NCI-H1105 (cell line): ENCODE measurements at places on chromosomes 1 and 21.
A peak's percentile ranks its signal among the peaks of the same experiment; 100 is the strongest.

DNA sequence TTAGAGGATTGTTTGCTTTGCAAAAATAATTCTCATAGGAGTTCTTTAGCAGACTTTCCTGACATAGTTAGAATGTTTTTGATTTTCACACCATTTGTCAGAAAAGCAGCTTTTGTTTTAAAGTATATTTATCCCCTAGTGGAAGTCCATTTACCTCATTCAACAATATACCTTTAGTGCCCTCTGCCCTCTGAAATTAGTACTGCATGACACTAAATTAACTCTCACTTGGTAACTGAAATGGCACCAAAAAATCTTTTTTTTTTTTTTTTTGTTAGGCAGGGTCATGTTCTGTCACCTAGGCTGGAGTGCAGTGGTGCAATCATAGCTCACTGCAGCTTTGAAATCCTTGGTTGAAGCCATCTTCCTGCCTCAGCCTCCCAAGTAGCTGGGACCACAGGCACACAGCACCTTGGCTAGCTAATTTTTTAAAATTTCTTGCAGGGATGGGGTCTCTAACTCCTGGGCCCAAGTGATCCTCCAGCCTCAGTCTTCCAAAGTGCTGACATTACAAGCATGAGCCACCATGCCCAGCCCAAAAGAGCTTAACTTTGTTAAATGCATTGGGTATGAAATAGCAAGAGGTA, 13.6 kb downstream of the LRRC42 start:
- DNase-seq: no peak

DNA sequence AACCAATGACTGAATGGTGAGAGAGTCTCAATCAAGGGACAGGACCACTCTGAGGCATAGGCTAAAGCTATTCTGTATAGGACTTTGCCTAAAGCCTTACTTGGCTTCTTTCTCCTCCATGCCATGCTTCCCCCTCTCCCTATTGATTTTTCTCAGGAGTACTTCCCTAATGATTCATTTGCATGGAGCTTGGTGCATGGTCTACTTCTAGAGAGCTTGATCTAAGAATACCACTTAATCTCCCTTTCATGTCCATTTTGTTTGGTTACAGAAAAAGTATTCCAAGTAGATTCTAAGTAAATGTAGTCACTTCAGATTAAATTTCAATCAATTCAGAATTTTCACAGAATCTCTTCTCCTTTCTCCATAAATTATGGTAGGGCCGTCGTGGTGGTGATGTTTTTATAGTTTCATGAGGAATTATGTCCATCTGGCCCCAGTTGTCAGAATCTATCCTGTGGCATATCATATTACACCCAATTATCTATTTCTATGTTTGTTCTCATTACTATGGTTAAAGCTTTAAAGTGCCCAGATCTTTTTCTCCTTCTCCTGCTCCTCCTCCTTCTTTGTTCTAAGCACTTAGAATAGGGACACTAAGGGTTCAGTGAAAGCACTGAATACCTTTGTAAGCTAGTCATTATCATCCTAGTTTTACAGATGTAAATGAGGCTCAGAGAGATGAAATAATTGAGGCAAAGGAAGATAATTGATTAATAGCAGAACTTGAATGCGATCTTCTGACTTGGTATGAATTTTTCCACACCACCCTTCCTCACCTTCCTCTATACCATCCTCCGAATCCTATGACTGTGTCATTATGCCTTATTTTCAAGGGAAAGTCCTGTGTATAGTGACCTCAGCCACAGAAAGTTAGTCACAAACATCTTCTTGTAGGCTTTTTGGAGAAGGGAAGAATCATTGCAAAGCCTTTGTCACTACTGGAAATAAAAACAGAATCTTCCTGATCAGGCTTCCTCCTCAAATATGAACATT, 85.6 kb upstream of the ZRANB2 start:
- no peak for DNase-seq

DNA sequence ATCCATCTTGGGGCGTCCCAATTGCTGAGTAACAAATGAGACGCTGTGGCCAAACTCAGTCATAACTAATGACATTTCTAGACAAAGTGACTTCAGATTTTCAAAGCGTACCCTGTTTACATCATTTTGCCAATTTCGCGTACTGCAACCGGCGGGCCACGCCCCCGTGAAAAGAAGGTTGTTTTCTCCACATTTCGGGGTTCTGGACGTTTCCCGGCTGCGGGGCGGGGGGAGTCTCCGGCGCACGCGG, 282 bp upstream of the SOD1 start:
- DNase-seq: no peak

- DNase-seq: peak; percentile 19
These were observed 213.8 kb downstream of the SIPA1L2 start for GRCh38 chr1:232416026-232416568.

DNA sequence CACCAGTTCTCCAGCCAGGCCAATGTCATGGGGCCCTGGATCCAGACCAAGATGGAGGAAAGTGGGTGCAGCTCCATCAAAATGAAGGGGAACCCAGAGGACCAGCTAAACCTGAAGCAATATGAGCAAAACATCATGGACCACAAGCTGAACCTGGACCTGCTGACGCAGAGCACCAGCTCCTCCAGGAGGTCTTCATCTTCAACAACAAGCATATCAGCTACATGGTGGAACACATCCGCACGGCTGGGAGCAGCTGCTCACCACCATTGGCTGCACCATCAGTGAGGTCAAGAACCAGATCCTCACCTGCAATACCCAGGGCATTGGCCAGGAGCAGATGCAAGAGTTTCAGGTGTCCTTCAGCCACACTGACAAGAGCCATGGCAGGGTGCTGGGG, 13.7 kb upstream of the EPHA10 start:
- DNase-seq: no peak

DNA sequence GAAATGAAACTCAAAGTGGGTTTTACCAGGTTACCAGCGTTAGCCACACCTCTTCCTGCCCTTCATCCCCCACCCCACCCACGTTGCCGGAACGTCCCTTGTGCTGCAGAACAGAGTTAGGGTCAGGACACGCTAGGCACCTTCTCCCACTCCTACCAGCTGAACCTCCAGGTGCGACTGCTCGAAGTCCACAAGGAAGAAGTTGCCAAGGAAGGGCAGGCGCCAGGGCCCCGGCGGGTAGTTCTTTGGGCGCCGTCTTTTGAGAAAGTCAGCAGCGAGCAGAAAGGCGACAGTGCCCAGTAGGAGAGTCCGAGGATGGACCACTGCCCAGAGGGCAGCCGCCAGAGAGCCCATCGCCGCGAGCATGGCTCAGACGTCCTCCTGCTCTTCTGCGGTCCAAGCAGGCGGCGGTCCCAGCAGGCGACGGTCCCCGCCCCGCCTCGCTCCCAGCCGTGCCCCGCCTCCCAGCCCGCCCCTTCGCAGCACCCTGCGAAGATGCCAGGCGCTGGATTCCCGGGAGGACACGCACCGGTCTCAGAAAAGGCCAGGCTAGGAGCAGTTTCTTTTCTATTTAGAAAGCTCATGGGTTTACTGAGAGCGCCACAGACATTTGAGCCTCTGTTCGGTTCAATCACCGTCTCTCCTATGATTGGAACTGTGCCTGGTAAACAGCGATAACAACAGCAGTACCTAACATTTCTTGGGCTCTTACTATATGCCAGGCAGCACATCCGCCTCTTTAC, at the start of gene CYP2J2:
Gene CYP2J2, minus strand, starts transcription at position 393 of the 743 bp plus-strand sequence. Its CDS starts 27 bp downstream, at position 366.
- peak; percentile 57 for DNase-seq

DNA sequence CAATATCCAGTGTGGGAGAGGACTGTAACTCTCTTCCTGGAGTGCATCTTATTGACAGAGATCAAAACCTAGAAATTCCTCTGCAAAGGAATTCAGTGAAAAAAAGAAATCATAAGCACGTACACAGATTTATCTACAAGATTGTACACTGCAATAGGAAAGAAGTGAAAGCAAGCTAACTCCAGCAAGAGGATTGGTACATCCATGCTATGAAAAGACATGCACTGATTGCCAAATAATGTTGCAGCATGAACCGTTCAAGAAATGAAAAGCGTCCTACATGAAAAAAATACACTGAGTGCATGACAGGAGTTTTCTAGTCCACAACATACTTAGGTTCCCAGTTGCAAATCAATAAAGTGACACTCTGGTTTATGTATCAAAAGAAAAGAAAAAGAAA, 1.9 kb upstream of the MGST3 start:
- no peak for DNase-seq

- no peak for DNase-seq
These were observed 5.0 kb downstream of the HSPG2 start for GRCh38 chr1:21932127-21932526.

GRCh38 chr1:234823191-234824176, 213.5 kb upstream of the IRF2BP2 start:
- no peak for DNase-seq
